DMS 273 treated with DMSO at 0.1 percent for 48 hours (cell line): ENCODE measurements at places on chromosomes 5 and 9.
A peak's percentile ranks its signal among the peaks of the same experiment; 100 is the strongest.

DNA sequence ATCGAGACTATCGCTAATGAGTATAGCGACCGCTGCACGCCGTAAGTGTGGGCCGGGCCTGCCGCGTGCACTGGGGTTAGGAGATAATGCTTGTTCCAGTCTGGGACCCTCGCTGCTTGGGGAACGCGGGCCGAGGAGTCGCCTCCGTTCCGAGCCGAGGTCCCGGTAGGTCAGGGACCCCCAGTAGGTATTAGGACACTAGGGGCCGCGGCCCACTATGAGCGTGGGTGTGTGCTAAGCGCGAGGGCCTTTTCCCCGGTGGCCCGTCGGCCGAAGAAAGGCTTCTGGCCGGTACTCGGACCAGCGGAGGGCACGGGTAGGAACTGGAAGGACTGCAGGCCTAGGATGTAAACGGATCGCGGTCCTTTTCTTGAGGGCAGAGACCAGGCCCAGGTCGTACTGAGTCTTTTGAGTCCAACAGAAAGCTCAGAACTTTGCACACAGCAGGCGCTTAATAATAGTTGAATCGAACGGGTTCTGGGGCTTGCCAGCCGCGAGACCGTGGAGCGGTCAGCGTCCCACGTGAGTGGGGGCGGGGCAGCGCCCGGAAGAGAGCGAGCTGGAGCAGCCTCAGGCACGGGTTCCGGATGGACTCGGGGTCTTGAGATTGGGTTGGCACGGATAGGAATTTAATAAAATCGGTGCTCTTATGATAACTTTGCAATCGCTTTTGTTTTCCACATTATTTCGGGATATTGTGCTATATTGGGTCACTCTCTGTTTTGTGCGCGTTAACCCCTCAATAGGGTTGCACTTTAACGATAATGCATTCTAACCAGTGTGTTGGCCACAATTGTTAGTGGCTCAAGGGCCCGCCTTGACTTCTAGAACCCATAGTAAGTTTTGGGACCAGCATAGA is 733 bp downstream of the HSPA4 start:
- DNase-seq: no peak

DNA sequence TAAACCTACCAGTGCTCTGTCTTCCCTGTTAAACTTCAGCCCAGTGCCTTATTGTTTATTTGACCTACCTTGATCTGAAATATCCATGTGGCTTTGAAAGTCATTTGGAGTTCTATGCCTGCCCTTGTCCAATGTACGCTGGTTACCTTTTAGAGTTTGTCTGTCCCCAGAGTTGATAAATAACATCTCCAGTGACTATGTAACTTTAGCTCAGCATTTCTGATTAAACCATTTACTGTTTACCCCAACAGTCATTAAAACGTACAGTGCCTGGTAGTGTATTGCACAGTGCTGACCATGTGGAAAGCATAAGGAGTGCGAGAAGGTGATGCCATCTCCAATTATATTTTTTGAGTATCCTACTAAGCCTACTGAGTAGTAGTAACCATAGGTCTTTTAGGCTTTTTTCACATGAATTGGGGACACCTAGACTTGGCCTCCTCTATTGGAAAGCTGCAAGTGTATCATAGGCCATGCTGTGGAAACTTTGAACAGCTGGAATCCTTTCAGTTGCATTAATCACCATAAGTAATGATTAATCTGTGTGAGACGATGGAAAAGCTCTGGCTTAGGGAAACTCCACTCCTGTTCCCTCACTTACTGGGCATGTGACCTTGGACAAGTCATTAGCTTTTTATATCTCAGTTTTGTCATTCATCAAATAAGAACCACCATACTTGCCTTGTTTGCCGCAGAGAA is 93.5 kb downstream of the MAST4 start:
- no peak for DNase-seq

DNA sequence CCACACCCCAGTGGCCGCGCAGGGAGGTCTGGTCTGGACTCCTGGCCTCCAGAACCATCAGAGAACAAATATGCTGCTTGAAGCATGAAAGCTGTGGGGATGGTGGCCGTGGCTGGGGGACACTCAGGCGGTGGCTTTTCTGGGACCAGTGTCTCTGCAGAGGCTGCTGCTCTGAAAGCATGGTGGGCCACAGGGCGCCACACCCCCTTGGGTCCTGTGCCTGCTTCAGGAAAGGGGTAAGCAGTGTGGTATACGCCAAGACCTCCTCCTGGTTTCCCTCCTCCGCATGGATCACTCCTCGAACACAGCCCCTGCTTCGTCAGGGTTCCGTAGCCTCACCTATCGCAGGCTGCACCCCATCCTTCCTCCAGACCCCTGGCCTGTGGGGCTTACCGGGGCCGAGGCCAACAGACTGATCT is 19.7 kb upstream of the TERT start:
- no peak for DNase-seq

GRCh38 chr9:3962971-3963642 is 336.8 kb downstream of the GLIS3 start:
- peak; percentile 18 for DNase-seq

- DNase-seq: no peak
These were observed 443.8 kb downstream of the BNC2 start for GRCh38 chr9:16426716-16427115.

DNA sequence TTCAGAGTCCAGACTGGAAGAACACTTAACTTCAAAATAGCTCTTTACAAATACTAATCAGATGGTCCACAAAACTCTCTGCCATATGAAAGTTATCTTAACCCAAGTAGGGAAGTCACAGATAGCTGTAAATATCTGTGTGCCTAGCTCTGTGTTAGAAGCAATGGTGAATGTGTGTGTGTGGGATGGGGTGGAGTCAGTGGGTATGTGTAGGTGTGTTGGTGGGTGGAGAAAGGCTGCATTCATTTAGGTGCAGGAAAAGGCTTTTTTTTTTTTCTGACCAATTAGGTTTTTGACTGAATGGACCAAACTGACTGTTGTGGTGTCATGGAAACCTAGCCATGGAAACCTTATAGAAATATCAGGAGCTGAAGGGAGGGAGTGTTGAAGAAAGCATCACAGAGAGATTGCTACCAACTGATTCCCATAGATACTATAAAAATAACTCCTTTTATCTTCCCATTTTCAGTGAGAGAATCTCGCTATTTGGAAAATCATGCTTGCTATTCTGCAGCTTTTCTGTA is 156.2 kb upstream of the NR3C1 start:
- no peak for DNase-seq

GRCh38 chr9:95876595-95876994 is 1.1 kb downstream of the ERCC6L2 start:
- no peak for DNase-seq

GRCh38 chr5:33008751-33009418 is 297.8 kb downstream of the NPR3 start:
- no peak for DNase-seq

DNA sequence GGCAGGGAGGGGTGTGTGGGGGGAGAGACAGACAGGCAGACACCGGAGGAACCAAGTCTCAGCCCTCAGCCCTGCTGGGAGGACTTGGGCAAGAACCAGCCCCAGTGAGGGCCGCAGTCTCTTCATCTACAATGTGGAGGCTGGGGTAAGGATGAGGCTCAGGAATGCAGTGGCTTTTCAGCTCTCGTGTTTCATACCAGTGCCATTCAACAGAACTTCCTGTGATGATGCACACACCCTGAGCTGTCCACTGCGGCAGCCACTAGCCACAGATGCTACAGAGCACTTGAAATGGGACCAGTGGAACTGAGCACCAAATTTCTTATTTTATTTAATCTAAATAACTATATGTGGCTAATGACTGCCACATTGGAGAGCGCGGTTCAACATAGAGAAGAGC is 10.7 kb downstream of the CAMK2A start:
- no peak for DNase-seq

DNA sequence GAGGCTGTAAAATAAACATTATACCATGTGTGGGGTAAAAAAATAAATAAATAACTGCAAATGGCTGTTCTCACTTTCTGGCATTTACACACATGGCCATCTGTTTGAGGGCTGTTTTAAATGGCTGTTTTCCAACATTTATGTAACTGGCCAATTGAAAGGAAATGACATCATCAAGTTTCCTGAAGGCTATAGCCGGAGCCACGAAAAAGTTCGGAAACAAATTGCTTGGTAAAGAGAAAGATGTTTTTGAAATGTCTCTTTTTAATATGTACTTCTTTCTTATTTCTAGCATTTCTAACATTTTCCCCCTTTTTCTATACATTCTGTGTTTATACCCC is 95.4 kb upstream of the DAB2 start:
- no peak for DNase-seq

- no peak for DNase-seq
These were observed 7.4 kb downstream of the NFIL3 start for GRCh38 chr9:91416096-91416712.

- no peak for DNase-seq
These were observed 192.6 kb downstream of the TLE4 start for GRCh38 chr9:79764374-79764773.

GRCh38 chr5:77086368-77086688 is 757 bp downstream of the ZBED3 start:
- no peak for DNase-seq
